ENCODE measurements at places on chromosomes 6 and 20.

DNA sequence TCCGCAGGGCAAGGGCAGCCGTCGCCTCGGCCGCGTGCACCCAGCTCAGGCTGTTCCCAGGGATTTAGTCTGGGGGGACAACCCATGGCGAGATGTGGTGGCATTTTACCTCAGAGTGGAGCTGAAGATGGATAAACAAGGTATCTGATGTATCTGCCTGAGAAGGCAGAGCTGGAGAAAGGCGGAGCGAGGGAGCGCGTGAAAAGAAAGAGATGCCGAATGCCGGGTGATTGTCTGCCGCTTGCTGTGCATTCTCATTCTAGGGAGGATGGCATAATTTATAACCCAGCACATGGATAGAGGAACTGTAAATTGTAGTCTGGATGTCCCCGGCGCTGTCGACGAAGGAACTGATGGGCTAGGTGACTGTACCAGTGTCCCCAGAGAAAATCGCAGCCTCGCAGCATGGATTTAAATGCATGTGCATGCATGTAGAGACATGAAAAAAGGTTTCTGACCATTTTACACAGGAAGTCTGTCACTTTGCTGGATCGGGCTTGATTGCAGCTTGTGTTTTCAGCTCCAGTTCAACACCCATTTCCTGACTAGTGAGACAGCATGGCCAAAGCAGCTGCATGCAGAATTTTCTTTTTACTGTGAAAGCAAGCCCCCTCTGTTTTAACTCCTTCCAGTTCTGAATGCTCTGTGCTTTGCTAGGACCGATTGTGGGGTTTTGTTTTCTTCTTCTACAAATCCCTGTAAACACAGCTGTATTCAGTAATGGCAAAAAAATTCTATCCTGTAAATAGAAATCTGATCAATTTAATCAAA lies 149.7 kb downstream of the PRL start:
- DNase-seq = no peak

GRCh38 chr20:11178946-11179654 lies 505.3 kb upstream of the JAG1 start:
- no peak for DNase-seq

- no peak for DNase-seq
Observed at GRCh38 chr20:13250251-13250650, 29.2 kb downstream of the ISM1 start.

DNA sequence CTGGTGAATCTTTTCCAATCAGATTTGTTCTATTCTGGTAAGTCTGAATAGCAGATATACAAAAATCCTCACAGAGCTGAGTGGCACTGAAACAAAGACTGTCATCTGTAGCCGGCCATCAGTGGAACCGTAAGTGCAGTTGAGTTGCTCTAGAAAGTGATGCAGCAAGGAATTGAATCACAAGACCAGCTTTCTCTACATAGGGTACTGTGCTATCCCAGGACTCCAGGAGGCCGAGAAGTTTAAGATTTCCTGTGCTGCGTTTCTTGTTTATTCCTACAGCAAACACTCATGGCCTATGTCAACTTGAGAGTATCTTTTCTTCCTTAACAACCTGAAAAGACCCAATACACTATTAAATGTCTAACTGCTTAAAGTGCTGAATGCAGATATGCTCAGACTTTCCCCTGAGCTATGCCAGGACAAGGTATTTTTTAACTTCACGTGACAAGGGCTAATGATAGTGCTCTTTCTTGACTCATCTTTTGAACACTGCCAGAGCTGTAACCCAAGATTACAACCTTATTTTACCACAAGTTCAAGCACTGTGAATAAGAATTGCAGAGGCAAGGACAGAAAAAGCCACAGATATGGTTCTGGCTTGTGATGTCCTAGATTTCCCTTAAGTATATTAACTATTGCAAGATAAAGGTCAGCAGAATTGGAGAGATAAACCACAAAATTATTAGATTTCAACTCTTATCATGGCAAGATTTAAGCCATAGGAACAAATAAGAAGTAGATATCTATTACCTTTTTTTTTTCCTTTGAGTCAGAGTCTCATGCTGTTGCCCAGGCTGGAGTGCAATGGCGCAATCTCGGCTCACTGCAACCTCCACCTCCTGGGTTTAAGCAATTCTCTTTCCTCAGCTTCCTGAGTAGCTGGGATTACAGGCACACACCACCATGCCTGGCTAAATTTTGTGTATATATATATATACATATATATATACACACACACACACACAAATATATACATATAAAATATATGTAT lies 71.6 kb downstream of the GJA1 start:
- no peak for DNase-seq

DNA sequence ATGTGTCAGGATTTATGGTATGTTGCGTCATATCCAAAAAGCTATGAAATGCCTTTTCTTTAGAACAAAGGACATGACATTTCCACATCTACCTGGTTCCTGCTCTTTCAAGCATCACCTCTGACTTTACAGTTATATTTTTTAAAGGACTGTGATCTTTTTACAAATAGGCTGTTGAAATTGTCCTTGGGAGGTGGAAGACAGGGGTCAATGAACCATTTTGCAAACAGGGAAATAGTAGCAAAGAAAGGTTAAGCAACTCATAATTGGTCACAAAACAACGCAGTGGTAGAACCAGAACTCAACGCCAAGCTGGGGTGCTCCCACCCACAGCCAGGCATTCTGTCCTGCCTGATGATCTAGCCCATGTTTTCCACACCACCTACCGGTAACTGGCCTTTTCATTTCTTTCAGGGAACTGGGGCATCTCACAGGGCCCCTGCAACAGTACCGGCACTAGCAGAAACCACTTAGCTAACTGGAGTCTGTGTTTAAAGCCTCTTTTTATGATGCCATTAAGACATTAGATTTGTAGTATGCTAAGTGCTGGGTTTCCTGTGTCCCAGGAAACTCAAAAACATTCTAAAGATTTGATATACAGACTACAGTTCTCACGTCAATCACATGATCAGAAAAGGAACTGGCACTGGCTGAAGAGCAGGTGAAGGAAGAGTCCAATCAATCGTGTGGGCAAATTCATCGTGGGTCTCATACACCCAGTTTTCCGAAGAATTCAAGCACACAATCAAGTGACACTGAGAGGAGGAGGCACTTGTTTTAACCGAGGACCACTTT lies 13.9 kb downstream of the ZNF217 start:
- DNase-seq = no peak

DNA sequence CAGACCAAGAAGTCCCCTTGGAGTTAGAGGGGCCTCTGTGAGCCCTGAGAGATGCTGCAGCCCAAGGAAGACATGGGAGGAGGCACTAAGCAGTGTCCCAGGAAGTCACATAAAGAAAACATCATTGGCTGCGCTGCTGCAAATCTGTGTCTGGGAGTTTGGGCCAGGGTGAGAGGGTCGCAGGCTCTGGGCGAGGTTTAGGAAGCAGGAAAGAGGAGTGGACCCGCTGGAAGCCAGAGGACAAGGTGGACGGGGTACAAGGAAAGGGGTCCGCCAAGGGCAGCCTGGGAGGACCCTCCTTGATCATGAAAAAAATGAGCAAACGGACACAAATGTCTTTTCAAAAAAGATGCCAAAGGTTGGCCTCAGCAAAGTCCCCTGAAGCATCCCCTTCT lies 15.5 kb upstream of the SERPINB1 start:
- no peak for DNase-seq

DNA sequence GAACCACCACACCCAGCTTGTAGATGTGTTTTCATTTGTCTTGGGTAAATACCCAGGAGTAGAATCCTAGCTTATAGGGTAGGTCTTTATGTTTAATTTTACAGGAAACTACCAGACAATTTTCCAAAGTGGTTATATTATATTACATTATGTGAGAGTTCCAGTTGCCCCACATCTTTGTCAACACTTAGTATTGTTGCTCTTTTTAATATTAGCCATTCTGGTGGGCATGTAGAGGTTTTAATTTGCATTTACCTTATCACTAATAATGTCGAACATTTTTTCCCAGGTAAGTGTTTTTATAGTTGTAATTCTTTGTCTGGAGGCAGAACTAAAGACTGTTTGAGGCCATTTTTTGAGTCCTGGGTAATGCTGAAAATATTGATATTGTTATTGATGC lies 3.5 kb upstream of the BANF2 start:
- DNase-seq = no peak

- no peak for DNase-seq
Observed at GRCh38 chr6:42791706-42792320, 10.0 kb downstream of the BICRAL start.

DNA sequence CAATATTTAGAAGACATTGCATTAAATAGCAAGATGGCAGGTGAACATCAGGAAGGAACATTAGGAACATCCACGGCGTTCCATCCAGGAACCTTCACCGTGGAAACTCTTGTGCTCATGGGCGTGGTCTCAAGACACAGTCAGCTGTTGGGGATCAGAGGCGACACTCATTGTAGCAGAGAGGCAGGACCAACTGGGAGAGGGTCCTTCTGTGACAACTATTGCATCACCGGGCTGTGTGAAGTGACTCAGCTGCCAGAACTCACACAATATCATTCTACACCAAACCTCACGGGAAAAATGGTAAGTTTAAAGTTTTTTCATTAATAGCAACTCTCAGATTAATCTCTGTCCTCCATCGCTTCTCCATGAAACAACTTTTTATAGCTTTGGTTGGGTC lies 334.8 kb upstream of the SULF2 start:
- DNase-seq = no peak

DNA sequence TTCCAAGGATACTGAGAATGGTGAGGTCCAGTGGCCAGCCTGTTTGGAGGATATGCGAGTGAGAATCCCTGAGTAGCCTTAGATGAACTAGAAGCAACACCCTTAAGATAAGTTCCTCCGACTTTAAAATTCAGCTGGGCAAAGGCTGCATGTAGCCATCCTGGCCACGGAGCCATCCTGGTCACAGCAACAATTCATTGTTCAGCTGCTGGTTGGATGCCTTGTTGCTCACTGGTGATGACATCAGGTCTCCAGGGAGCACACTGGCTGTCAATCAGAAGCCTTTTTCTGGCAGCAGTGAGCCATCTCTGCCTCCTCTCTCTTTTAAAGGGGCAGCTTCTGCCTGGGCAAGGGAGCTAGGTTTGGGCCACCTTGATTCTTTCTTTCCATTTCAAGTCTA lies 22.4 kb upstream of the RIMS4 start:
- DNase-seq = no peak

DNA sequence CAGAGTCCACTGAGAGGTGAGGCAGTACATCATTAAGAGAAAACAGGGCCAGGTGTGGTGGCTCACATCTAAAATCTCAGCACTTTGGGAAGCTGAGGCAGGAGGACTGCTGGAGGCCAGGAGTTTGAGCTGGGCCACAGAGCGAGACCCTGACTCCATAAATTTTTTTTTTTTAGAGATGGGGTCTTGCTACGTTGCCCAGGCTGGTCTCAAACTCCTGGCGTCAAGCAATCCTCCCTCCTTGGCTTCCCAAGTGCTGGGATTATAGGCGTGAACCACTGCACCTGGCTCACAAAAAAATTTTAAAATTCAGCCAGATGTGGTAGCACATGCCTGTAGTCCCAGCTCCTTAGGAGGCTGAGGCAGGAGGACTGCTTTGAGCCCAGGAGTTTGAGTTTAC lies 17.3 kb downstream of the PPIL1 start:
- no peak for DNase-seq

DNA sequence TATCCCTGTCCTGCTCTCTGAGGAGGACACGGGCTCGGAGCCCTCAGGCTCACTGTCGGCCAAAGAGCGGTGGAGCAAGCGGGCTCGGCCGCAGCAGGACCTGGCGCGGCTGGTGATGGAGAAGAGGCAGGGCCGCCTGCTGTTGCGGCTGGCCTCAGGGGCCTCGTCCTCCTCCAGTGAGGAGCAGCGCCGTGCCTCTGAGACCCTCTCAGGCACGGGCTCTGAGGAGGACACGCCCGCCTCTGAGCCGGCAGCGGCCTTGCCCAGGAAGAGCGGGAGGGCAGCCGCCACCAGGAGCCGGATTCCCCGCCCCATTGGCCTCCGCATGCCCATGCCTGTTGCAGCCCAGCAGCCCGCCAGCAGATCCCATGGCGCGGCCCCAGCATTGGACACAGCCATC lies 14.2 kb upstream of the SLC22A7 start:
- DNase-seq = no peak

DNA sequence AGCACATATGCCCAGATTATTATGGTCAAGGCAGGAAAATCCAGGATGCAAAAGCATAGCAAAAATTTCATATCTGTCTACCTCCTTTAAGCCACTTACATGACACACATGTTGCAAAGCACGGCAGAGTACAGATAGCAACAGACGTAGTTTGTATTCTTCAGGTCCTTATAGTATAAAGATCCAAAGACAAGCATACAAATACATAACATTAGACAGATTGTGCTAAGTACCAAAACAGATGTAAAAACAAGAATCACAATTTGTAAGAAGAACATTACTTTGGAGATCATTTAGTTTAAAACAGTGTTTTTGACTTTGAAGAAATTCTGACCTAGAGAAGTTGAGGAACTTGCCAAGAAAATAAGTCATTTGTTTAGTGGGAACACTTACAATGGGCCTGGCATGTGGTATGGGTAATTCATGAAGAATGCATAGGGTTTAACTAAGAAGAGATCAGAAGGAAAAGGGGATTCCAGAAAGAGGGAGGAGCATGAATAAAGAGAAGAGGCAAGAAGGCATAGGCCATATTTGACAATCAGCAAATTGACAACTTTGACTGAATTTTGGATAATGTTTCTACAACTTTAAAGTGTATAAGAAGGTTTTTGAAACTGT lies 30.6 kb upstream of the LMBRD1 start:
- no peak for DNase-seq

- no peak for DNase-seq
Observed at GRCh38 chr20:17364681-17365080, 137.8 kb downstream of the PCSK2 start.

GRCh38 chr6:90892271-90892670 lies 305.4 kb upstream of the MAP3K7 start:
- DNase-seq = no peak

GRCh38 chr20:23095499-23095898 lies 9.4 kb upstream of the CD93 start:
- DNase-seq = no peak

DNA sequence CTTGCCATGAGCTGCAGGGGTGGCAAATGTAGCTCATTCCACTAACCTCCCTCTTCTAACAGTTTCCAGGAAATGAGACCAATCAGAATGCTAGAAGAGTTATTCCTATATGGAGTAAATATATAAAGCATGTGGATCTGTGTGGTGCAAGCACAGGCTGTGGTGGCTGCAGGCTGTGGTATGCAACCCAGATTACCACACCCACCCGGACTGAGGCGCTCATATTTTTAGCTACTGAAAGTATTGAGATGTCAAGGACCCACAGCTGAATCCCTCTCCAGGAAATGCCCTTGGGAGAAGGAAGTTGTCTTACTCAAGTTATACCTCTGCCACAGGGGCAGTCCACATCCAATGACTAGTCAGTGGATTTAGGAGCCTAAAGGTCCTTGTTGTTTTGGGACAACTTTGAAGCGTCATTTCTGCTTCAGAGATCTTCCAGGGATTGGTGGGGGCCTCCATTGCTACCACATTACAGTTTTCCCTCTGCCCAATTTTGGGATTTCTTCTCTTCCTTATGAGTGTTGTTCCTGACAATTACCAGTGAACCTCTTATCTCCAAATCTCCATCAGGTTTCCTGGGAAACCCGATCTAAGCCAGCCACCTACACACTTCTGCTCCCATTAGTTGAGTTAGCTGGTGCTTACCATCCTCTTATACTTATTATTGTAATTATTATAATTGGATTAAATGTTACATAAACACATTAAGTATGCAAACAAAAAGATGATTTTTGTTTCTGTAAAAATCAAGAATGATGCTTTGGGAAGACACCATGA lies 12.1 kb upstream of the REPS1 start:
- no peak for DNase-seq

Measured in stimulated activated CD4-positive, alpha-beta T cell treated with anti-CD3 and anti-CD28 coated beads, Interleukin-4, amount 100 ng/mL, for 1 hour (primary cell).